Activated naive CD8-positive, alpha-beta T cell treated with anti-CD3 and anti-CD28 coated beads for 36 hours (primary cell): ENCODE measurements at places on chromosomes 11 and 22. TPM values are rescaled to one million over a fixed set of nuclear protein-coding genes. Genes with fewer than 3 reads are reported as not detected.

MTFP1 gene
- 114 TPM for total RNA-seq

TSPAN18 gene
- total RNA-seq: 1.2 TPM

NLRP14 gene
- total RNA-seq: 0.08 TPM

FIBIN gene
- total RNA-seq: not detected

OR10AG1 gene
- total RNA-seq: not detected

KCNK4 gene
- total RNA-seq: not detected

RAB3IL1 gene
- not detected for total RNA-seq

FBLN1 gene
- 0.37 TPM for total RNA-seq

EIF3D gene
- total RNA-seq: 370 TPM

TRIM29 gene
- not detected for total RNA-seq

C22orf31 gene
- total RNA-seq: not detected

GATD1 gene
- 47.7 TPM for total RNA-seq

PRDM11 gene
- total RNA-seq: 4.7 TPM

SMDT1 gene
- 63.4 TPM for total RNA-seq

XRRA1 gene
- total RNA-seq: 23.7 TPM

KREMEN1 gene
- 0.29 TPM for total RNA-seq

OLFML1 gene
- not detected for total RNA-seq

RTN4R gene
- 3.2 TPM for total RNA-seq

XNDC1N gene
- total RNA-seq: 10.8 TPM

MRGPRX4 gene
- not detected for total RNA-seq

CATSPER1 gene
- total RNA-seq: not detected

KCNC1 gene
- total RNA-seq: not detected

SHANK3 gene
- 0.30 TPM for total RNA-seq

NLRP10 gene
- total RNA-seq: not detected

BACE1 gene
- 0.90 TPM for total RNA-seq

IFITM2 gene
- 496 TPM for total RNA-seq

MUC6 gene
- total RNA-seq: not detected

PHF21B gene
- 0.10 TPM for total RNA-seq

CTSF gene
- 1.2 TPM for total RNA-seq

TTC36 gene
- total RNA-seq: 0.62 TPM

TMEM135 gene
- 22.8 TPM for total RNA-seq
